ENCODE measurements at places on chromosomes 3 and 15.
A peak's percentile ranks its signal among the peaks of the same experiment; 100 is the strongest.

GRCh38 chr3:62368705-62369475, 4.5 kb downstream of the FEZF2 start:
- no peak for DNase-seq

DNA sequence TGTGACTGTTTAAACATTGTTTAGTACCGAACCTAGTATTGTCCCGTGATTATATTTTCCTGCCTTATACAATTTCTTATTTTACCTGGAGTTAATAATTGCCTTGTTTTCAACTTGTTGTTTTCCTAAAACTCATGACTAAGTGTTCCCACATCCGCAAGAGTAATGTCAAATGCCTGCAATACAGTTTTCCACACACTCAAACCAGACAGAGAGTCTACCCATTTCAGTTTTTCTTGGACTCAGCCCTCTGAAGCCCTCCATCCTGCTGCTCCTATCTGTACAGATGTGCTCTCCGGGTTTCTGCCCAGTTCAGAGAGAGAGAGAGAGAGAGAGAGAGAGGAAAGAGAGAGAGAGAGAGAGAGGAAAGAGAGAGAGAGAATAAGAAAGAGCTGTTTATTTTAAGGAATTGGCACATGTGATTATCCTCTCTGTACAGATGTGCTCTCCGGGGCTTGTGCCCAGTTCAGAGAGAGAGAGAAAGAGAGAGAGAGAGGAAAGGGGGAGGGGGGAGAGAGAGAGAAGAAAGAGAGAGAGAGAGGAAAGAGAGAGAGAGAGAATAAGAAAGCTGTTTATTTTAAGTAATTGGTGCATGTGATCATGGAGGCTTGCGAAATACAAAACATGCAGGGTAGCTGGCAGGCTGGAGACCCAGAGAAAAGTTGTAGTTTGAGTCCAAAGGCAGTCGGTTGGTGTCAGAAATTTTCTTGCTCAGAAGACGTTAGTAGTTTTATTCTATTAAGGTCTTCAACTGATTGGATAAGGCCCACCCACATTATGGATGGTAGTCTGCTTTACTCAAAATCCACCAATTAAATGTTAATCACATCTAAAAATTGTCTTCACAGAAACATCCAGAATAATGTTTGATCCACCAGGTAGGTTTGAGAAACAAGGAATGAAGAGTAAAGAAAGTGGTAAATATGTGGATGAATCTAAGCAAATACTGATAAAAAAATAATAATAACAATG, 104.1 kb upstream of the GOLGA8J start:
- no peak for DNase-seq

DNA sequence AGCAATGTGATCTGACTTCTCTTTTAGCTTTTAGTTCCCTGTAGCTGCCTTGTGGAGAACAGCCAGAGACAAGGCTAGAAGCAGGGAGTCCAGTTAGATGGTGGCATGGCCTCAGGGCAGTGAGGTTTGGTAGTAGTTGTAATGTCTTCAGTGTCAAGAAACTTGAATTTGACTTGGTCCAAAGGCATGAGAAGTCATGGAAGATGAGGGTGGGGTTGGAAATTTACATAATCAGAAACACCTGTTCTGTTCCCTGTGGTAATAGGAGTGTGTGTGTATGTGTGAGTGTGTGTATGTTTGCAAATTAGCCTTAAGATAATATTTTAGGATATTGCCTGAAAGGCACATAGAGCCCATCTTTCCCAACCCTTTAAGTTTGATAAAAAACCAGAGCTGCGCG, 55.2 kb upstream of the GCNT3 start:
- no peak for DNase-seq

DNA sequence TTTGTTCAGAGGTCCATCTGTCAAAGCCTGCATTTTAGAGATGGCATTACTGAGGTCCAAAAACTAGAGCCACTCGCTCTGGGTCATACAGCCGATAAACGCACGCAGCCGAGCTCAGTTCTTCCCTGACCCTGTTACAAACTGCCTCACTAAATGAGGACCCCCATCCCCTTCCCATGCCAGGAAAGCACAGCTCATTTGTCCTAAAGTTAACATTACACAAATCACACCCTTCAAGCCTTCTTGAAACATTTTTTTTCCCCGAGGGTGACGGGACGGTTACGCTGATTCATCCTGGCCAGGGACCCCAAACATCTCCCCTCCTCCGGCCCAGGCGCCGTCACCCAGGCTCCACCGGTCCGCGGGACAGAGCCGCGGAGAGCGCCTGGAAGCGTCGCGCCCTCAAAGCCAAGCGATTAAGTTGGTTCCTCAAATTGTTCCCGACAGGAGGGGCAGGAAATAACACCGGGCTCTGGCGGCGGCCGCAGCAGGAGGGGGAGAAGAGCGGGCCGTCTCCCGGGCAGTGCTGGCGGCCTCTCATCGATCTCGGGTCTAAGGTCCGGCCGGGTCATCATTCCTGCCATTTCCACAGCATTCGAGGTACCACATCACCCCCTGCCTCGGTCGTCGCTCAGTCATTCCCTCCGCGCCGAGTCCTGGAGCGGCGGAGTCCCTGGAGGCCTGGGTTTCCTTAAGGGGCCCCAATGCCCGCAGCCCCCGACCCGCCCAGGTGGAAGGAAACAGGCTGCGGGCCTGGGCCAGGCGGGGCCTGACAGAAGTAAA, 619 bp upstream of the CMTM8 start:
- DNase-seq: no peak

- no peak for DNase-seq
These were observed 6.4 kb upstream of the ANKDD1A start for GRCh38 chr15:64905119-64905831.

GRCh38 chr15:76730262-76730661, 174.9 kb downstream of the SCAPER start:
- DNase-seq: no peak

GRCh38 chr15:57403017-57403416, 26.7 kb downstream of the CGNL1 start:
- no peak for DNase-seq

DNA sequence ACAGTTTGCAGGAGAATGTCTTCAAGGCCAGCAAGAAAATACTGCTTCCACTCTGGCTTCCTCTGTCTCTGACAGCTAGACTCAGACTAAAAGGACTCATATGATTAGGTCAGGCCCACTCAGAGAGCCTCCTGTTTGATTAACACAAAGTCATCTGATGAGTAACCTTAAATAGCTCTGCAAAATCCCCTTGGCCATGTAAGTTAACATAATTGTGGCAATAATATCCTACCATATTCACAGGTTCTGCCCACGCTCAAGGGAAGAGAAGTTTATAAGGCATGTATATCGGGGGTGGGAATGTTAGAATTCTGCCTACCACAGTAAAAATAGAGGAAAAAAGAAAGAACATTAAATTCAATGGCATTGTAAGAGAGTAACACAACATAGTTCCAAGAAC, 20.6 kb upstream of the HHATL start:
- no peak for DNase-seq

DNA sequence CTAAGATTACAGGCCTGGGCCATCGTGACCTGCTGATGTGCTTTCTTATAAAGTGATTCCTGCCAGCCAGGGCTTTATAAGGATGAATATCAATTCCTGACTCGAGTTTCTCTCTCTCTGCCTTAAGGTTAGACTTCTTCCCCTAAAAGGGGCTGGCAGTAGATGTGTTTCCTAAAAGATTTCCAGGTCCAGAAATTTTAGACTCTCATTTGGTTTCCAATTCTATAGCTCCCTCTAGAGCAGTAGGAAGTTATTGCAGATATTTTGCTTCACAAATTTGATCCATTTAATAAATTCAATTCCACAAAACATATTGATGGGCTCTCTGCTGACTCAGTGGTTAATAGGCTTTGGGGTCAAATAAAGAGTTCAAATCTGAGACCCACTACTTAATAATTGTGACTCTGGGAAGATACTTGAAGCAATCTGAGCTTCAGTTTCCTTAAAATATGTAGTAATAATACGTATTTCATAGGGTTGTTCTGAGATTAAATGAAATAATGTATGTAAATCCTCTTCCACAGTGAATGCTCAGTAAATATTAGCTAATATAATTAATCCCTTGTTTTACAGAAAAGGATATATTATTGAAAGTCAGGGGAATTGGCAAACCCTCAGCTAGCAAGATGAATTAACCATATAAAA, 2.1 kb downstream of the TRIM69 start:
- no peak for DNase-seq

DNA sequence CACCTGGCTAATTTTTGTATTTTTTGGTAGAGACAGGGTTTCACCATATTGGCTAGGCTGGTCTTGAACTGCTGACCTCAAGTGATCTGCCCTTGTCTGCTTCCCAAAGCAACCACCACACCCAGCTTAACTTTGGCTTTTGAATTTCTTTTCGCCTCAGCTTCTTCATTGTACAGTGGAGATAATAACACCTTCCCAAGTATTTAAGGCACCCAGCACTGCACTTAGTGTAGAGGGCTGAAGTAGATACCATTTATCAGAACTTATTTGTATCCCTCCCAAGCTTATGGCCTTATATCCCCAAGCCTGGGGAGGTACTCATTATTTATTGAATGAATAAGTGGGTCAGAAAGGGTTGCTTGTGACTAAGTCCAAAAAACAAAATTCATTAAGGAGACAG, 2.3 kb downstream of the SQOR start:
- DNase-seq: no peak

GRCh38 chr15:98807262-98807661, 158.9 kb downstream of the IGF1R start:
- DNase-seq: no peak

DNA sequence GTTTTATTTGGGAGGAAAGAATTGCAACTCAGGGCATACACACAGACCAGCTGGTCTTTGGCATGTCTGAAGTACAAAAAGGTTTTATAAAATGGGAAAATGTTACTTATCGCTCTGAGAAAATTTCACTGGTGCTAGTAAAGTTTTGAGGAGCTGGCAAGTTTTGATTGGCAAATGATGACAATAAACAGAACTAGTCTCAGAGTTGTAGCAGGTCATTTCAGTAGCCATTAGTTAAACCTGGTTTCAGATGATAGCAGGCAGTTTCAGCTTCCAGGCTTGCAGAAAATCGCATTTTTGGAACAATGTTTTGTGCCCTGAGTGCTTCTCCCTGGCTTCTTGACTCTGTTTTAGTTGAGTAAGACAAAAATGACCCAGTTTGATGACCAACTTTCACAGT, 10.7 kb downstream of the B2M start:
- DNase-seq: no peak

GRCh38 chr3:177279118-177279815, 82.0 kb upstream of the TBL1XR1 start:
- DNase-seq: no peak

- no peak for DNase-seq
These were observed 77.4 kb downstream of the ANXA2 start for GRCh38 chr15:60320365-60320764.

GRCh38 chr3:188187053-188187452, 33.1 kb downstream of the LPP start:
- DNase-seq: no peak

GRCh38 chr3:155244216-155244615, 49.3 kb downstream of the STRIT1 start:
- DNase-seq: no peak

DNA sequence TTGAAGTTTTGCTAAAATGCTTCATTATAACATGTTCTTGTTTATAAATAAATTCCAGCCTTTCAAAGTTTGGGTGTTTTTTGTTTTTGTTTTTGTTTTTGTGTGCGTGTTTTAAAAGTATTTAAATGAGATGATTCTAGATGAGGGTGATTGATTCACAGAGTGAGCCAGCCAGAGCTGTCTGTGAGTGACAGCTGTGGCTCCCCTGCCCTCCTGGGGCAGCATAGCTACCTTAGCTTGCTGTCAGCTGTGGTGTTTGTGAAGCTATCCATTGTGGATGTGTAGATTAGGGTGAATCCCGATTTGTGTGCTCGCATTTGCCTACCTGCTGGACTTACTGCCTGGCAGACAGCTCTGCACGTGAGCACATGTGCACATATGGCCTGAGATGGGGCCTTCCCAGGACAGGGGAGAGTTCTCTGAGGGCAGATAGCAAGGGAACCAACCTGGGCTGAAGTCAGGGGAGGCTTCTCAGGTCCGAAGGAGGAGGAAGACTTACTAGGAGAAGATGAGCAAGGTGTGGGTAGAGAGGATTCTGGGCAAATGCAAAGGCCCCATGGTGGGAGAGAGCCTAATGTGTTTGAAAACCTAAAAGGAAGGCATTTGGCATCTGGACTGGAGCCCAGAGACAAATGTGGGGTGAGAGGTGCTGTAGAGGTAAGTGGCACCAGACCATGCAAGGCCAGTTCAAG, 124.2 kb downstream of the EEFSEC start:
- DNase-seq: no peak

DNA sequence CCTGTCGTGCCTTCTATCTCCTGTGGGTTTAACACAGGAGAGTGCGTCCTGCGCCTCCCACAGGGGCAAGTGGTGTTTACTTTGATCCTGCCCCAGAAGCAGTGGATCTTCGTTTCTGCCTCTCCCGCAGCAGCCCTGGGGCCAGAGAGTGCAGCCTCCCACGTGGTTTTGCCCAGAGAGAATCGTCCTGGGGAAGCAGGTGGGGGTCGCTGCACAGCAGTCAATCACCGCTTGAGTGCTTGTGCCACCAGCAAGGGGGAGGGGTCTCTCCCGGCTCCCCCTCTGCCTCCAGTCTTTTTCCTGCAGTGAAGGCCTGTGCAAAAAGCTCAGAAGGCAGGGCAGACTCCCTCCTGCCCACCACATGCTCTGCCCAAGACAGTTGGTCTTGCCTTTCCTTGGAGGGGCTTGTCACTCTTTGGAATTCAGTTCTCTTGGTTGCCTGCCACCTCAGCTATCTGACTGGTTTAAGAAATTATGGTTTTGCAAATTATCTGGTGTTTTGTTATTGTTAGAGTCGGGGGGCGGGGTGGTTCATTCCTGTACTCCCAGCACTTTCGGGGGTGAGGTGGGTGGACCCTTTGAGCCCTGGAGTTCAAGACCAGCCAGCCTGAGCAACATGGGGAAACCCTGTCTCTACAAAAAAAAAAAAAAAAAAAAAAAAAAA, 26.9 kb downstream of the STOML1 start:
- peak; percentile 56 for DNase-seq

- DNase-seq: no peak
These were observed 63.8 kb downstream of the LPP start for GRCh38 chr3:188217726-188218125.

GRCh38 chr3:146163584-146163983, 2.6 kb upstream of the PLOD2 start:
- DNase-seq: no peak

DNA sequence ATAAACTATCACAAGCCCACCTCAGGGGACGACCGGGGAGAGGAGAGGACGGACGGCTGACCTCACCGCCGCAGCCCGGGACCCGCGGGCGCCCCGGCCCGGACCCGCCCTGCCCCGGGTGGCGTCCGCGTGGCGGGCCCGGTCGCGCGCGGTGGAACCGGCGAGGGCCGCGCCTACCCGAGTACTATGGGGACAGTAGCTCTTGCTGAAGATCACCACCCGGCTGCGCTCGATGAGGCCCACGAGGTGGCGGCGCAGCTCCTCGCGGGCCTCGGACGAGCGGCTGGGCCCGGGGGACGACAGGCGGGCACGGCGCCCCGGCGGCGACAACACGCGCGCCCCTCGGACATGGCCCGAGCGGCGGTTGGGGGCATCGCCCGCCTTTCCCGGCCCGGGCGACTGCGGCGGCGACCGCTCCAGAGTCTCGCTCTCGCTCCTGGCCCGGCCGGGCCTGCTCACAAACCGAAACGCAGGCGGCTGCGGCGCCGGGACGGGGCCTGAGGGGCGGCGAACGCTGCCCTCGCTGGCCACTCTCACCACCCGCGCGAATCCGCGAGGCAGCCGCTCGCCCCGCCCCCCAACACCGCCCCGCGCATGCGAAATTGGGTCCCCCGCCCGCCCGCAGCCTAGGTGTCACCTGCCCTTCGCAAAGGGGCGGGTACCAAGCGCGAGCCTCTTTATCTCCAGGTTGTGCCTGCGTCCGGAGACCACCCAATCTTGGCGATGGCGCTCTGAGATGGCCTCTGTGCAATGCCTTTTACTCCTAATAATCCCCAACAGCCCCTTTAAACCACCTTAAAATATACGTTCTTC, at the start of gene TXNRD3:
TSS of gene TXNRD3 (minus strand) at position 554 of the 813 bp plus-strand sequence.
- peak; percentile 83 for DNase-seq
